ENCODE measurements at places on chromosomes 5 and 9. TPM values are rescaled to one million over a fixed set of nuclear protein-coding genes. Genes with fewer than 3 reads are reported as not detected.

DNA sequence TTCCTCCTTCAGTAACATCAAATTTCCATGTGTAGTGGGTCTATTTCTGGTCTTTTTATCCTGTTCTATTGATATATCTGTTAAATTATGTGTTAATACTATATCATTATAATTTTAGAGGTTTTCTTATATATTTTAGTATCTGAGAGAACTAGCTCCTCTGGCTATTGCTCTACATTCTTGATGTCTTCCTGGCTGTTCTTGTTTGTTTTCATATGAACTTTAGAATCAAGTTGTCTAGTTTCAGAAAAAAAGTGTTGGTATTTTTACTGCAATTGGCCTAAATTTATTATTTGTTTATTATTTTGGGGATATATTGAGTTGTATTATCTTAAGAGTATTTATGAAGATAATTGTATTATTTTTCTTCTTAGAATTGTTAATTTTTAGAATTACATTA, 128.0 kb upstream of the ZNF618 start:
- DNase-seq, result no peak
- H3K4me3 ChIP-seq, result no peak overlapping the region
- H3K36me3 ChIP-seq, result no peaks in the 10 kb centered on the region
- H3K4me1 ChIP-seq, result no peaks in the 10 kb centered on the region
- H3K27me3 ChIP-seq, result peaks cover 1% of the 10 kb centered on the region
- H3K27ac ChIP-seq, result no peak overlapping the region

GRCh38 chr5:35362772-35363171, 132.5 kb upstream of the PRLR start:
- H3K27me3 ChIP-seq, result no peaks in the 10 kb centered on the region
- no peaks in the 10 kb centered on the region for H3K36me3 ChIP-seq
- H3K27ac ChIP-seq, result no peak overlapping the region
- no peak for DNase-seq

GRCh38 chr9:68419901-68420300, 63.5 kb downstream of the PGM5 start:
- no peaks in the 10 kb centered on the region for H3K4me1 ChIP-seq
- no peaks in the 10 kb centered on the region for H3K36me3 ChIP-seq
- H3K27me3 ChIP-seq, result no peaks in the 10 kb centered on the region
- peak overlapping the region; percentile 14 for H3K27ac ChIP-seq
- no peak for DNase-seq
- H3K4me3 ChIP-seq, result no peak overlapping the region

- no peaks in the 10 kb centered on the region for H3K36me3 ChIP-seq
- H3K27me3 ChIP-seq, result no peaks in the 10 kb centered on the region
- H3K4me1 ChIP-seq, result peaks cover 50% of the 10 kb centered on the region
Measured at GRCh38 chr9:106883626-106884190, 20.7 kb downstream of the ZNF462 start.

GRCh38 chr9:71010258-71010657, 111.2 kb downstream of the TRPM3 start:
- no peaks in the 10 kb centered on the region for H3K36me3 ChIP-seq
- no peak overlapping the region for H3K4me3 ChIP-seq
- H3K27ac ChIP-seq, result no peak overlapping the region

DNA sequence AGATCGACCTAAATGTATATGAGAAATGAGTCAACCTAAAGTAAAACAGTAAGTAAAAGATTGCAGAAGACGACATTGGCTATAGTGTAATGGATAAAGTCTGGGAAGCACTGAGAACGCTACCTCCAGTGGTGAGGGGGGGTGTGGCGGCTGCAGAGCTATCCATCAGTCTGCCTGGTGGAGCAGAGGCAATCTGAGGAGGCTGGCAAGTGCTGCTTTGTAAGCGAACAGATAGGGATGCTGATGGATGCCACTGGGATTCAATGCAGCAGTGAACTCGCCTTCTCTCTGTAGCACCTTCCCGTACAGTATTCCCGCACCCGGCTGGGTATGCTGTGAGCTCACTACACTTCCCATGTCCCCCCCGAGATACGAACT, 261.5 kb downstream of the NSG2 start:
- no peak overlapping the region for H3K27ac ChIP-seq
- H3K36me3 ChIP-seq, result no peaks in the 10 kb centered on the region
- H3K4me3 ChIP-seq, result no peak overlapping the region
- no peak for DNase-seq

GRCh38 chr9:97892421-97892820, 29.9 kb downstream of the TRMO start:
- no peak overlapping the region for H3K27ac ChIP-seq
- no peaks in the 10 kb centered on the region for H3K4me1 ChIP-seq
- no peak for DNase-seq
- H3K36me3 ChIP-seq, result no peaks in the 10 kb centered on the region
- no peak overlapping the region for H3K4me3 ChIP-seq

GRCh38 chr5:15850536-15850935, 329.1 kb downstream of the MARCHF11 start:
- no peak for DNase-seq
- H3K4me3 ChIP-seq, result no peak overlapping the region
- no peak overlapping the region for H3K27ac ChIP-seq
- H3K36me3 ChIP-seq, result no peaks in the 10 kb centered on the region
- no peaks in the 10 kb centered on the region for H3K27me3 ChIP-seq

DNA sequence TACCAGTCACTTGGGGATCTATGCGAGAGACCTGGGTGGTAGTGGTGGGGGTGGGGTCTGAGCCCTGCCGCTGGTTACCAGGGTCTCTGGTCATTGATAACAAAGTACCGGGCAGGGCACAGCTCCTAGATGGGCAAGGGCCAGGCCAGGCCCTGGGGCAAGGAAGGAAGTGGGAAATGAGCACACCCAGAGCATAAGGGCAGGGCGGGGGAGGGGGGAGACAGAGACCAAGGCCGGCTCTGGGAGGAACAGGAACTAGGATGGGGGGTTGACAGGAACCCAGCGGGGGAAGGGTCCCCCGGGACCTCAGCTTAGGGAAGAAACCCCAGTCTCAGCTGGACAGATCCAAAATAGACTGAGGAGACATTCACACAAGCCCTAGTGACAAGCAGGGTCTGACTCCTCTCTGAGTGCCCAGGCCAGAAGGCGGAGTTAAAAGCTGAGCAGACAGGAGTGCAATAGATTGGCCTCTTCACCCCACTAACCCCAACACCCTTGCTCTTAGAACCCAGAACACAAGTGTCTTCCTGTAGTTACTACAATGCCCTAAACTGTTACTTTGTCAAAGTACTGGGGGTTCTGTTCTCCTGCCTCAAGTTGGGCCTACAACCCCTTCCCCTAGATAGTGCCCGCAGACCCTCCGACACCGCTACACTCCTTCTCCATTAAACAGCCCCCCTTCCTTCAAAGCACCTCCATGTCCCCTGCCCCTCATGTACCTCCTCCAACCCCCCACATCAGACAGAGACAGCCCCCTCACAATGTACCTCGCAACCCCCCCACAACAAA, 628 bp downstream of the ATOSB start:
- H3K36me3 ChIP-seq, result no peaks in the 10 kb centered on the region
- peaks cover 59% of the 10 kb centered on the region for H3K4me1 ChIP-seq
- peak; percentile 70 for DNase-seq
- no peaks in the 10 kb centered on the region for H3K27me3 ChIP-seq
- peak overlapping the region; percentile 45 for H3K4me3 ChIP-seq

DNA sequence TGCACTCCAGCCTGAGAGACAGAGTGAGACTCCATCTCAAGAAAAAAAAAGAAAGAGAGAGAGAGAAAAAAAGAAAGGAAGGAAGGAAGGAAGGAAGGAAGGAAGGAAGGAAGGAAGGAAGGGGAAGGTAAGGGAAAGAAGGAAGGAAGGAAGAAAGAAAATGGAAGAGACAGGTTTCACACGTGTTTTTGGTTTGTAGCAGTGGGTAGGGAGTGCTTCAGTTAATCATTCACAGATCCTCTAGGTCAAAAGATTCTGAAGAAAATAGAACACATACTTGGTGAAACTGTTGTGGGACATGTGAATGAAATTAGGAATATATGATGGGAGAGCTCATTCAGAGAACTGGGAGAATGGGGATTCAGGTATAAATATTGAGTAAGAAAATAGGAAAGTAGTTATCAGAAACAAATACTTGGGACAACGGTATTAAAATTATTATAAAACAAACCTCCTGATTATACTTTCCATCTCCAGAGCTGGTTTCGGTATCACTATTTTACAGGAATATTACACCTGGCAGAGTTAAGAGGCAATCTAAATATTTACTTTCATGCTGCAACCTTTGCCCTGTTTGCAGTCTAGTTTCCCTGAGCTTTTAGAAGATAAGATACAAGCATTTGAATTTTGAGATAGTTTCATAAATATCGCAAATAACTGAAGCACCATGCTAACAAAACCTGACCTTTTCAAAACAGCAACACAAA, 37.2 kb downstream of the MARVELD2 start:
- H3K4me3 ChIP-seq, result no peak overlapping the region
- H3K36me3 ChIP-seq, result no peaks in the 10 kb centered on the region
- no peak for DNase-seq
- H3K27me3 ChIP-seq, result no peaks in the 10 kb centered on the region

GRCh38 chr9:123102375-123103113, 69.1 kb downstream of the GPR21 start:
- H3K4me3 ChIP-seq, result no peak overlapping the region
- H3K4me1 ChIP-seq, result no peaks in the 10 kb centered on the region
- H3K36me3 ChIP-seq, result no peaks in the 10 kb centered on the region
- H3K27me3 ChIP-seq, result no peaks in the 10 kb centered on the region
- H3K27ac ChIP-seq, result no peak overlapping the region
- DNase-seq, result no peak

DNA sequence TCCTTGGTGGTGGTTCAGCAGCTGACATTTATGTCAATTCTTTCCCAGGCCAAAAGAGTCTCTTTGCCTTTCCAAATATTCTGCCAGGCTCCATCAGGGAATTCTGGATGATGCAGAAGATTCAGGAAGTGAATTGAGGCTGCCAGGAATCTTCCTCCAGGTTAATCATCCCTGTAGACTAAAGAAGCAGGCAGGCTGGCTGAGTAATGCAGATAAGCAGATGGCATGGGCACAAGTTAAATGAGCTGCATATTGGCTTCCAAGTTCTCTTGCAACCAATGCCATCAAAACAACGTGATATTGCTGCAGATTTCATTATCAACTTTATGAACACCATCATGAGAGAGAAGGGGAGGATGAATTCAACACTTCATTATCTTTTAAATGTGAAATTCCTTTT, 324.5 kb downstream of the KCNN2 start:
- H3K27ac ChIP-seq, result no peak overlapping the region
- no peak overlapping the region for H3K4me3 ChIP-seq
- H3K27me3 ChIP-seq, result no peaks in the 10 kb centered on the region
- H3K36me3 ChIP-seq, result no peaks in the 10 kb centered on the region

GRCh38 chr5:179747811-179748210, 15.2 kb downstream of the MAML1 start:
- H3K27ac ChIP-seq, result no peak overlapping the region
- H3K4me1 ChIP-seq, result peaks cover 14% of the 10 kb centered on the region
- H3K27me3 ChIP-seq, result no peaks in the 10 kb centered on the region
- H3K36me3 ChIP-seq, result no peaks in the 10 kb centered on the region
- peak; percentile 5 for DNase-seq

GRCh38 chr9:87381746-87382145, 115.9 kb upstream of the DAPK1 start:
- no peak overlapping the region for H3K27ac ChIP-seq
- H3K4me1 ChIP-seq, result no peaks in the 10 kb centered on the region
- DNase-seq, result no peak
- H3K27me3 ChIP-seq, result no peaks in the 10 kb centered on the region

GRCh38 chr5:140875085-140876065, at the start of gene PCDHA12:
PCDHA12 (plus strand) TSS chr5:140875308; CDS start chr5:140875473, 165 bp downstream.
- H3K4me1 ChIP-seq, result no peaks in the 10 kb centered on the region
- peaks cover 16% of the 10 kb centered on the region for H3K27me3 ChIP-seq
- peak within 1 kb of the TSS; percentile 26 for H3K4me3 ChIP-seq
- no peak within 1 kb of the TSS for H3K27ac ChIP-seq
- DNase-seq, result no peak

DNA sequence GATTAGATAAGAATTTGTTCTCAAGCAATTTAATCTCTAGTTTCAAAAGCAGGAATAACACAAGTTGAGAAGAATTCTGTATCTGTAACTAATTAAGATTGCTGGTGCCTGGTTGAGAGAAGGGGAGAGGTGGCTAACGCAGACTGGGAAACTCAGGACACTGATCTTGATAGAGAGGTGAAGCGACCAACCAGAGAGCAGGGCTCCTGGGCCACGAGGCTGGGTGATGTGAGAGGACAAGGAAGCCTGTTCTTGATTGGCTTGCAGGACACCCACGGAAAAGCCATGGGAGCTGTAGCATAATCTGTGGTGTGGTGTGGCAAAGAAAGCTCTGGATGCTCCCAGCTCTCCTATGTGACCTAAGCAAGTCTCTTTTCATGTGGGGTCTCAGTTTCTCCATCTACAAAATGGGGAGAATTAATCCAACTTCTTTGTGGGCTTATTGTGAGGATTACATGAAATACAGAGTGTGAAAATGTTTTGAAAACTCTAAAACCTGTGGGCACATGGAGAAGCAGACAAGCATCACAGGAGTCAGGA, 594.1 kb upstream of the BRINP1 start:
- DNase-seq, result no peak
- H3K4me1 ChIP-seq, result no peaks in the 10 kb centered on the region
- H3K27me3 ChIP-seq, result no peaks in the 10 kb centered on the region
- no peaks in the 10 kb centered on the region for H3K36me3 ChIP-seq
- H3K4me3 ChIP-seq, result no peak overlapping the region
- no peak overlapping the region for H3K27ac ChIP-seq

DNA sequence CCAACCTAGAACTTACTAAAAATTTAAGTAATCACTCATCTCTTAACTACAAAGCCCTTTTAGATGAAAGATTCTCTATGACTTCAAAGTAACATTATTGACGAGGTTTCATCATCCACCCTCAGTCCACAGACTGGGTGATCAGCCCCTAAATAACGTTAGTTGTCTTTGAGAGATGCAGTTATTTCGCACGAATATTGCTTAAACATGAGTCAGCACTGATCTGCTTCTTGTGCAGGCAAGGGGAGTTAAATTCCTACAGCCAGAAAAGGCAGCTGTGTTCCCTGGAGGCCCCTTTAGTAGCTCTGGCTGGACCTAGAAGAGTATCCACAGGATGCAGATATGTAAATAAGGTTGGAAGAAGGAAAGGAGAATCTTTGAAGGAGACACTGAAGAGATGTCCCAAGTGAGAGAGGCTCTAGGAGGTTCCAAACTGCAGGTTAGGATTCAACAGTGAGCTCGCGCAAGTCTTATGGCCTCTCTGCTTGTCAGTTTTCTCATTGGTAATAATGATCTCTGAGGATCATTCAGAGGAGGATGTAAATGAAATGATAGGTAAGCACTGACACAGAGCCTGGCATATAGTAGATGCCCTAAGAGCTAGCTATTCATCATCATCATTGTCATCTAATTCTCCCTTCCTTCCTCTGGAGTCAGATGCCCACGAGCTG, 122.2 kb upstream of the MAN2A1 start:
- no peak overlapping the region for H3K4me3 ChIP-seq
- no peaks in the 10 kb centered on the region for H3K4me1 ChIP-seq
- no peaks in the 10 kb centered on the region for H3K27me3 ChIP-seq

The PCDHGA10 gene
- total RNA-seq, result 7.7 TPM

The KIF4B gene
- total RNA-seq, result not detected

The EPB41L4B gene
- 23.8 TPM for total RNA-seq

The UBTD2 gene
- total RNA-seq, result 14.7 TPM

The TMEM171 gene
- not detected for total RNA-seq
